ENCODE measurements at places on chromosomes 7 and 10. TPM values are rescaled to one million over a fixed set of nuclear protein-coding genes. Genes with fewer than 3 reads are reported as not detected.

GRCh38 chr7:100629117-100629716, 12.1 kb downstream of the TFR2 start:
- no peak for DNase-seq

DNA sequence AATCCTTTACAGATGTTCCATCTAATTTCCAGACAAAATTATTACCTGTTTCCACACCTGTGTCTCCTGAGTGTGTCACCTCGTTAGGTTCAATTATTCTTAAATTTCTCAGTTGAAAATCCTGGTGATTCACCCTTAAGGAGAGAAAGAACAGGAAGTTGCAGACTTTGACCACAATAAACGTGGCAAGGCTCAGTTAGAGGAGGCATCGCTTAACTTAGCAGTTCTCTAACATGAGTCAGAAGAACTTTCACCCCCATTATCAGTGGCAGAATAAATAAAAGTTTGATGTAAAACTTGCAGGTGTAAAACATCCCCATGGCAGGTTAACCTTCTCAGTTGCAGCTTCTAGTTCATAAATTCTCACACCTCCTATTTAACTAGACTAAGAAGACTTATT, 8.3 kb downstream of the XPNPEP1 start:
- peak; percentile 83 for DNase-seq

HOXA3 gene
- 33.2 TPM for total RNA-seq

SPDYE2 gene
- not detected for total RNA-seq
